Central memory CD4-positive, alpha-beta T cell (primary cell): ENCODE measurements at places on chromosomes 5 and 9.
A peak's percentile ranks its signal among the peaks of the same experiment; 100 is the strongest.

DNA sequence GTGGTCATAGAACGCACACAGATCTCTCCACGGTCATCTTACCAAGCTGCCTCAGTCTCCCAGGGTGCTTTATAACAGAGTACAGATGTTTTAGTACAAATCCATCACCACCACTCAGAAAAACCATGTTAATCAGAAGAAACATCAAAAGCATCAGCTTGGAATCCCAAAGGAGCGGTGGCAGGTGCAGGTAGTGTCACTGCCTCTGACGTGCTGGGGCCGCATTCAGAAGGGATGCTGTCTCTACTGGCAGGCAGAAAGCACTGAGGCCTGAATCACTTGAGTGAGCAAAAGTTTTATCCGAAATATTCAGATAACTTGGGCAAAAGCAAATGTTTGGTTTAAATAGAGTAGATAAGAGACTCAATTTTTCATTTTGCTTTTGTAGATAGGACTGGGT is 448.4 kb upstream of the ZNF608 start:
- no peak for DNase-seq

DNA sequence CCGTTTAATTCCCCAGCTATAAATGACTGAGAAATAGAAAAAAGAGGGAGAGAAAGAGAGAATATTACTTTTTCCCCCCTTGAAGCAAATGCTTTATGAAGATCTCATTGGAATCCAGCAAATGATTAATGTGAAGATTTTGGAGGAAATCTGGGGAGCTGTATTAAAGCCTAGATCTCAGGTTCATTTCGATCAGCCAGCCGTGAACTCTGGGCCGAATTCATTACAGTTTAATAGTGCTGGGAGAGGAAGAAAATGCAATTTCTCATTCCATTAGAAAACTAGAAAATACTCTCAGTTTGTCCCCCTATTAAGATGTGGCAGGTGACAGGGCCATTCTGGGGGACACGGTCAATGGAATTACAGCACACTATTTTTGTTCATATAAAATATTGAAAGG is 4.8 kb downstream of the OTP start:
- no peak for DNase-seq

- no peak for DNase-seq
Observed at GRCh38 chr9:133429214-133429613, 7.0 kb downstream of the ADAMTS13 start.

DNA sequence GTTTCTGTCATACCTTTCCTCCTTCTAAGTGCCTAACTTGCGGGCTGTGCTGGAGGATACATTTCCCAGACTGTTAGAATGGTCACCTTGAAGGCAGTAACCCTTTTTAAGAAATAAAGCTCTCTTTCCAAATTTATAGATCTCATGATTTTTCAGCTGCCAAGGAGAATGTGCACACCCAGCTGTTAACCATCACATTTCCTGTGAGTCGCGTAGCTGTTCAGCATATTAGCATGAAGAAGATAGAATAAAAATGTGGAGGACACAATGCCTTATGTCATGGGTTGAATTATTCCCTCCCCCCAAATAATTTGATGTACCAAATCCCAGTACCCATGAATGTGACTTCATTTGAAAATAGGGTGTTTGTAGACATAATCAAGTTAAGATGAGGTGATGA is 729.4 kb downstream of the MTRR start:
- no peak for DNase-seq

DNA sequence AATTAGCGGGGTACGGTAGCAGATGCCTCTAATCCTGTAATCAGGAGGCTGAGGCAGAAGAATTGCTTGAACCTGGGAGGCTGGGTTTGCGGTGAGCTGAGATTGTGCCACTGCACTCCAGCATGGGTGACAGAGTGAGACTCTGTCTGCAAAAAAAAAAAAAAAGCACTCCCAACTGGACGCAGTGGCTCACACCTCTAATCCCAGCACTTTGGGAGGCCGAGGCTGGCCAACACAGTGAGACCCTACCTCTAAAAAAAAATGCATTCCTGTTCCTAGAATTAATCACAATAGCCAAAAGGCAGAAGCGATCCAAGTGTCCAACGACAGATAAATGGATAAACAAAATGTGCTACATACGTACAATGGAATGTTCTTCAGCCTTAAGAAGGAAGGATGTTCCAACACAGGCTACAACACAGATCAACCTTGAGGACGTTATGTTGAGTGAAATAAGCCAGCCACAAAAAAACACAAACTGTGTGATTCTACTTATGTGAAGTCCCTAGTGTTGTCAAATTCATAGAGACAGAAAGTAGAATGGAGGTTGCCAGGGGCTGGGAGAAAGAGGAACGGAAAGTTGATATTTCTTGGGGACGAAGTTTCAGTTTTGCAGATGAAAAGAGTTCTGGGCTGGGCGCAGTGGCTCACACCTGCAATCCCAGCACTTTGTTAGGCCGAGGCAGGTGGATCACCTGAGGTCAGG is 13.8 kb downstream of the FAM78A start:
- no peak for DNase-seq

- DNase-seq = no peak
Observed at GRCh38 chr9:23088932-23089364, 642.3 kb downstream of the DMRTA1 start.

GRCh38 chr9:571066-571465 is 270.4 kb upstream of the DMRT1 start:
- no peak for DNase-seq

DNA sequence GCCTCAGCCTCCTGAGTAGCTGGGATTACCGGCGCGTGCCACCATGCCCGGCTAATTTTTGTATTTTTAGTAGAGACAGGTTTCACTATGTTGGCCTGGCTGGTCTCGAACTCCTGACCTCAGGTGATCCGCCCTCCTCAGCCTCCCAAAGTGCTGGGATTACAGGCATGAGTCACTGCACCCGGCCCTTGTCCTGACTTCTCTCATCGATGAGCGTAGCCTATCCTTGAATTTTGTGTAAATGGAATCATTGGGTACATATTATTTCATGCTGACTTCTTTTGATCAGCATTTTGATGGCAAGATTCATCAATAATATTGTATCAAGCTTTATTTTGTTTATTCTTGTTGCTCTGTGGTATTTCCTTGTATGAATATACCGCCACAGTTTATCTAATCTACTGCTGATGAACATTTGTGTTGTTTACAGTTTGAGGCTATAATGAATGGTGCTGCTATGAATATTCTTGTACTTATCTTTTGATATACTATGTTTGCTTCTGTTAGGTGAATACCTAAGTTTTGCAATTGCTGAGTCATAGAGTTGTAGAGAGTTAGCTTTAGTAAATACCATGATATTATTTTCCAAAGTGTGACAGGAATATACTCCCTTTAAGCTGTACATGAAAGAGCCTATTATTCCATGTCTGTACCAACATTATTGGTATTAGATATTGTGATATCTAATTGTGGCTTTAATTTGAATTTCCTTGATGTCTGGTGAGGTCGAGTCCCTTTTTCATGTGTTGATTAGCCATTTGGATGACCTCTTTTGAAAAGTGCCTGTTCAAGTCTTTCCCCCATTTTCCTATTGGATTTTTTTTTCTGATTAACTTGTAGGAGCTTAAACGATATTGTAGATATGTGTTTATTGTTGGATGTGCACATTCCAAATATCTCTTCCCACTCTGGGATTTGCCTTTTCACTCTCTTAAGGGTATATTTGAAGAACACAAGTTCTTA is 107.5 kb downstream of the RGS3 start:
- DNase-seq = no peak

- peak; percentile 68 for DNase-seq
Observed at GRCh38 chr5:39202597-39203274, 16.6 kb downstream of the FYB1 start.

GRCh38 chr9:93569621-93570174 is 6.7 kb upstream of the PHF2 start:
- DNase-seq = no peak

GRCh38 chr5:133844836-133845235 is 123.6 kb downstream of the C5orf15 start:
- no peak for DNase-seq

GRCh38 chr9:21825637-21826036 is 23.2 kb downstream of the MTAP start:
- DNase-seq = no peak

- DNase-seq = peak; percentile 67
Observed at GRCh38 chr5:57221049-57221568, 47.2 kb downstream of the GPBP1 start.

DNA sequence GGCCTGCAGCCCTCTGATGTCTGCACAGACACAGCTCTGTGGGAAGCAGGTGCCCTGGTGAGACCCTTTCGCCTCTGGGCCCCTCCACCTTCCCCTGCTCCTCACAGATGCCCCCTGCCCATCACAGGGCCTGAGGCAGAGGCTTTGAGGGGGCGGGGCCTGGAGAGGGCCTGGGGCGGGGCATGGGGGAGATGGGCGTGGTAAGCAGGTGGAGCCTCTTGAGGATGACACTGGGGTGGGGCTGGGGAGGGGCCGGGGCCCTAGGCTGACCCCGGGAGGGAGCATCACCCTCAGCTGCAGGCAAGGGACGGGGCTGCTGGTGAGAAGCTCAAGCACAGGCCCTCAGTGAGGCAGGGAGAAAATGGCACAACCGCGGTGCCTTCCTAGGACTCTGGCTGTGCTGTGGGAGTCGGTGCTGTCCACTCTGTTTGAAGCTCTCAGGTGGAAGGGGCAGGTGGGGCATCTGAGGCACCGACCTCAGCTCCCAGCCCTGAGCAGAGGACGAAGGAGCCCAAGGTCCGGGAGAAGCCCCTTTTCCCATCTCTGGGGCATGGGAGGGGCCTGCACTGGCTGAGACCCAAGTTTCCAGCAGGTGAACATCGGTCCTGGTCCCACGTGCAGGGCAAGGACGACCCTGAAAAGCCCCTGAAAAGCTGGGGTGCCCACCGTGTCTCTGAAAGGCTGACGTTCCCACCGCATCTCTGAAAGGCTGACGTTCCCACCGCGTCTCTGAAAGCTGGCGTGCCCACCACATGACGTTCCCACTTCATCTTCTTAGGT is 17.5 kb upstream of the SLC9A3 start:
- no peak for DNase-seq

DNA sequence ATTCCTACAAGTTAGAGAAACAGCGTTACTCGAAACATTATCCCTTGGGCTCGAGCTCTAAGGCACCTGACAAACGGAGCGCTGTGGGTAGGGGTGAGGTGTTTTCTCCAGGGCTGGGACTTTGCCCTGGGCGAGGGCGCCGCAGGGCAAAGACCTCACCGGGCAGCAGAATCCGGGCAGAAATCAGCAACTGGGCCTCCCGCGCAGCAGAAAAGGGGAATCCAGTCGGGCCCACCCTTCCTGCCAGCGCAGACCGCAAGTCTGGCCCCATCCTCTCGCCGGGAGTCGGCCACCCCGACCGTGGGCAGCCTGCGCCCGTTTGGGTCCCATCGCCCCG is 430 bp upstream of the MSH3 start:
- no peak for DNase-seq

DNA sequence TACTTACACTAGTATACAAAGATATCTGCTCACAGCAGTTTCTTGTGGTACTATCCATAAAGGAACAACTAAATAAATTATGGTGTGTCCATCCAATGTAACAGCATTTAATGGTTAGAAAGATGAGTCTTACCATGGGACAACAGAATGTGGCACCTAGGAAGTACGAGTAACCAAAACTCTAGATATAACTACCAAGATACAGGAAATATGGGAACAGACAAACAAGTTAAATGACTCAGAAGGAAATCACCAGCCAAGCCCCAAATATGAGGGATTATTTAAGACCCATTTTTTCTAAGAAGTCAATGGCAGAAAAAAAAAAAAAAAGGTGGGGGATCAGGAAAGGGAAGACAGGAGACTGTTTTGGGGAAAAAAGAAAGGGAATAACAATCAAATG is 294.8 kb downstream of the PRELID2 start:
- no peak for DNase-seq

GRCh38 chr5:72018143-72018803 is 89.0 kb upstream of the MAP1B start:
- peak; percentile 24 for DNase-seq

DNA sequence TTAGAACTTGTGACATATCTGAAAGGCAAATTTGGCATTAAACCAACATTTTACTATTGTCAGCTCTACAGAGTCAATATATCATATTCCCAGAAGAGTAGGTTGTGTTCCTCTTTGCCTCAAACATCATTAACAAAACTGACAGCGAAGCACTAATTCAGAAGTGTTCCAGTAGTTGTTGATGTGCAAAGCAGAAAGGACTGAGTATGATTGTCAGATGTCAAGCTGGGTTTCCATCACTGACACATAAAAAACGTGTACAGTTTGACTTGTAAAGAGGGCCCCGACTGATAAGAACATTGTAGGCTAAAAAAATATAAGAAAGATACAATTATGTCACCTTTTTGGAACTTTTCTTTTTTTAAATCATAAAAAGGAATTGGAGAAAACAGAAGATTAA is 101.5 kb upstream of the ZNF608 start:
- DNase-seq = no peak

- DNase-seq = no peak
Observed at GRCh38 chr5:176779537-176779936, 30.8 kb upstream of the UNC5A start.

GRCh38 chr9:10983251-10983650 is 370.4 kb upstream of the PTPRD start:
- no peak for DNase-seq

GRCh38 chr9:123356851-123357742 is 1.1 kb downstream of the CRB2 start:
- DNase-seq = no peak
